Fibroblast of villous mesenchyme (primary cell): ENCODE measurements at places on chromosomes 11 and 22. TPM values are rescaled to one million over a fixed set of nuclear protein-coding genes. Genes with fewer than 3 reads are reported as not detected.

BAIAP2L2 gene
- total RNA-seq = 2.3 and 3.0 TPM in 2 replicates

TEAD1 gene
- 209 and 244 TPM in 2 replicates for total RNA-seq

MISFA gene
- total RNA-seq = under 0.01 and 0.32 TPM in 2 replicates

HEPACAM gene
- total RNA-seq = under 0.01 and 0.86 TPM in 2 replicates

POU2AF3 gene
- not detected in 2 replicates for total RNA-seq

CFAP300 gene
- total RNA-seq = 2.9 and 4.7 TPM in 2 replicates

OR52N4 gene
- not detected in 2 replicates for total RNA-seq

MYO18B gene
- under 0.01 and 1.9 TPM in 2 replicates for total RNA-seq

HSPB2 gene
- 0.43 and 0.64 TPM in 2 replicates for total RNA-seq

MAP6 gene
- total RNA-seq = 2.9 and 3.0 TPM in 2 replicates

INS gene
- total RNA-seq = not detected in 2 replicates

WT1 gene
- 5.8 and 16.4 TPM in 2 replicates for total RNA-seq

KLHL35 gene
- total RNA-seq = 1.3 and 3.2 TPM in 2 replicates

FOLR3 gene
- total RNA-seq = 0.64 and 2.6 TPM in 2 replicates

P2RY2 gene
- total RNA-seq = under 0.01 TPM in 1 of 2 replicates, not detected in the other

HEPN1 gene
- total RNA-seq = not detected in 2 replicates

YPEL4 gene
- total RNA-seq = 0.43 and 0.64 TPM in 2 replicates

OR4C13 gene
- total RNA-seq = not detected in 2 replicates

MPEG1 gene
- total RNA-seq = not detected in 2 replicates

RFPL2 gene
- not detected in 2 replicates for total RNA-seq

KRTAP5-3 gene
- total RNA-seq = not detected in 2 replicates

PGA5 gene
- not detected in 2 replicates for total RNA-seq

OR5B2 gene
- not detected in 2 replicates for total RNA-seq

RIMBP3C gene
- 0.43 and 0.64 TPM in 2 replicates for total RNA-seq

BUD13 gene
- total RNA-seq = 13.9 and 16.8 TPM in 2 replicates

CRACR2B gene
- 0.43 and 0.97 TPM in 2 replicates for total RNA-seq

TSSK2 gene
- total RNA-seq = under 0.01 TPM in 1 of 2 replicates, not detected in the other

TRIM51 gene
- total RNA-seq = not detected in 2 replicates

RBFOX2 gene
- 160 and 174 TPM in 2 replicates for total RNA-seq

CHST1 gene
- total RNA-seq = 0.43 and 0.97 TPM in 2 replicates

SERPIND1 gene
- under 0.01 TPM in 1 of 2 replicates, not detected in the other for total RNA-seq

DEUP1 gene
- total RNA-seq = not detected in 2 replicates

NLRP14 gene
- total RNA-seq = under 0.01 and 0.32 TPM in 2 replicates

KCNK7 gene
- total RNA-seq = under 0.01 TPM in 1 of 2 replicates, not detected in the other

AMBRA1 gene
- 21.9 and 23.7 TPM in 2 replicates for total RNA-seq

RIMBP3B gene
- under 0.01 and 0.32 TPM in 2 replicates for total RNA-seq

OR8D1 gene
- 0.32 TPM in 1 of 2 replicates, not detected in the other for total RNA-seq

AIFM3 gene
- total RNA-seq = 0.32 and 0.43 TPM in 2 replicates

AMOTL1 gene
- 25.9 and 27.7 TPM in 2 replicates for total RNA-seq

SLC25A17 gene
- 12.9 and 23.7 TPM in 2 replicates for total RNA-seq

APOBEC3H gene
- total RNA-seq = not detected in 2 replicates

KCTD14 gene
- total RNA-seq = 0.97 and 4.3 TPM in 2 replicates

GRIA4 gene
- total RNA-seq = 5.2 and 12.2 TPM in 2 replicates

LIPT2 gene
- total RNA-seq = 1.7 and 2.9 TPM in 2 replicates
